Kidney epithelial cell (primary cell): ENCODE measurements at places on chromosomes 1 and 21.

- no peak for DNase-seq
Observed at GRCh38 chr1:80448081-80448480, 1352.7 kb upstream of the ADGRL2 start.

- DNase-seq = no peak
Observed at GRCh38 chr1:9212735-9213134, 21.8 kb upstream of the H6PD start.

GRCh38 chr1:176541663-176542062 lies 78.7 kb downstream of the PAPPA2 start:
- peak; percentile 26 for DNase-seq

GRCh38 chr1:34625521-34626015 lies 129.3 kb upstream of the GJB5 start:
- no peak for DNase-seq

DNA sequence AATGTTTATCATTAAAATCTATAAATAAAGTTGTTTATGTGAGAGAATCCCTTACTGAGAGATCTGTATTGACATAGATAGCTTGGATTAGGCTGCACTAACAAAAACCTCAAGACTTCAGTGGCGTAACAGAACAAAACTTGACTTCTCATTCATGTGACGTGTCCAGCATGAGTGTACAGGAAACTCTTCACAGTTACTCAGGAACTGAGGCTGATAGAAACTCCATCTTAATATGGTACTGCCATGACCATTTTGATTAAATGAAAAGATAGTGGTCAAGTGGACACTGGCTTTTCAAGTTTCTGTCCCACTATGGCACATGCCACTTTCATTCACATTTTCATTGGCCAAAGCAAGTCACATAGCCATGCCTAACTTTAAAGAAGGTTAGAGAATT lies 3.7 kb downstream of the ST3GAL3 start:
- no peak for DNase-seq

GRCh38 chr1:210272666-210273065 lies 40.1 kb downstream of the SERTAD4 start:
- DNase-seq = no peak

- no peak for DNase-seq
Observed at GRCh38 chr1:2019571-2020309, 595 bp downstream of the GABRD start.

DNA sequence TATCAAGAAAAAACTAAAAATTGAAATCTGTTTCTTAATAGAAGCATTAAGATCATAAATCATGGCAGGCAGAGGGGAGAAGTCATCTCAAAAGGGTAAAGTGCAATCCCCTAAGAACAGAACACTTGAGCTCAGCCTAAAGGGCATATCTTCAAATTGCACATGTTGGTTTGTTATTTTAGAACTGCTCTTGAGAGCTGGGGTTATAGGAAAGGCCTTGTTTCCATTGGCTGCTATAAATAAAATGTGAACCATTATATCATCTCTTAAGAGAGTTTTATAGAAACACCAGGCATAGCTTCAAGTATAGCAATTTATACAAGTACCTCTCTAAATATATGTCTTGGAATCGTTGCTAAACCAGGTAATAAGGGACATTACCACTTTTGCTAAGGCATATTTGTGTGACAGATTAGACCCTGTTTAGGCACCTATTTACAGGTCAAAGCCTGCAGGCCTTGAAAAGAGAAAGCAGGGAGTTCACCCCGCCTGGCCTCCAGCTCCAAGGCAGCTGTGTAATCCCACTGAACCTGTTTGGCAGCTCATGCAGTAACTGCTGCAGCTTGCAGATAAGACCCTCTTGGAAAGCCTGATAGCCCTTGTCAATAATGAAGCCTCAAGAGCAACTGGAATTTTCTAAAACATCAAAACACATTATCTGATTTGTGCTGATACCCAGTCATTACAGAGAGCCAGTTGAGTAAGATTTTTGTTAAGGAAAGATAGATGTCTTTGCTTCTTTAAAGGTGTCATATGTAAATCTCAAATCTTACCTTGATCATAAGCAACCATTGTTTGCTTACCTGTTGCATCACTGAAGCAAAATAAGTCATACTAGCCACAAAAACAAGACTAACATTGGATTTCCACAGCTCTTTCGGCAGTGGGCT lies 24.2 kb upstream of the SYDE2 start:
- no peak for DNase-seq

DNA sequence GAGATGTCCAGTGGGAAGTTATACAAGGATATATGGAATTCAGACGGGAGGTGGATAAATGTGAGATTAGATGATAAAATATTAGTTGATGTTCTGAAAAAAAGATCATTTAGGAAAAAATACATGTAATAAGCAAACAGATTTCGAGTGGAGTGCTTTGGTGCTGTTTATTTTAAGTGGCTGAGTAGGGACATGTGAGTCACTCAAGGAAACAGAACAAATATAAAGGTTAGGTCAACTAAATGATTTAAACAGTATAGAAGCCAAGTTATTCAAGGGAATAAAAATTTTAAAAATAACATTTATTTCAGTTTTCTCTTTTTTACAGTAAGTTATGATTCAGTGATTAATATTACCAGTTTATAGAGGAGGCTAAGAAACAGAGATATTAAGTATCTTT lies 1046.7 kb upstream of the B3GALT2 start:
- DNase-seq = no peak

- DNase-seq = no peak
Observed at GRCh38 chr1:182003025-182003725, 58.3 kb downstream of the ZNF648 start.

DNA sequence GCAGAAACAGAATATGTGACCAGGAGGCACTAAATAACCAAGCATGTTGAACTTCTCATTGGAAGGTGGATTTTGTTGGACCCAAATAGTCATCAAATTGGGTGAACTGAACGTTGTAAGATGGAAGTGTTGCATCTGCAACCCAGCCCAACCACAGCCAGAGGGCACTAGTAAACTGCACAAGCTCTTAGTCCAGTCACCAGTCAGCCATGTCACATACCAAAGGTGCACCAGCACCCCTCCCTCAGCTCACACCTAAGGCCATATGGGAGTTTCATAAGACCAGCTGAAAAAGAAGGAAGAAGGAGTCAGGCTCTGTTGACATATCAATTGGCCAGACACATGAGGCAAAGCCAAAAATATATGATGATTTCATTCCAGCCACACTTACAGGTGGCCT lies 481.7 kb upstream of the NR5A2 start:
- DNase-seq = no peak

GRCh38 chr1:20867847-20868246 lies 80.7 kb upstream of the HP1BP3 start:
- DNase-seq = no peak

- DNase-seq = no peak
Observed at GRCh38 chr1:187931776-187932175, 1103.0 kb downstream of the PLA2G4A start.

DNA sequence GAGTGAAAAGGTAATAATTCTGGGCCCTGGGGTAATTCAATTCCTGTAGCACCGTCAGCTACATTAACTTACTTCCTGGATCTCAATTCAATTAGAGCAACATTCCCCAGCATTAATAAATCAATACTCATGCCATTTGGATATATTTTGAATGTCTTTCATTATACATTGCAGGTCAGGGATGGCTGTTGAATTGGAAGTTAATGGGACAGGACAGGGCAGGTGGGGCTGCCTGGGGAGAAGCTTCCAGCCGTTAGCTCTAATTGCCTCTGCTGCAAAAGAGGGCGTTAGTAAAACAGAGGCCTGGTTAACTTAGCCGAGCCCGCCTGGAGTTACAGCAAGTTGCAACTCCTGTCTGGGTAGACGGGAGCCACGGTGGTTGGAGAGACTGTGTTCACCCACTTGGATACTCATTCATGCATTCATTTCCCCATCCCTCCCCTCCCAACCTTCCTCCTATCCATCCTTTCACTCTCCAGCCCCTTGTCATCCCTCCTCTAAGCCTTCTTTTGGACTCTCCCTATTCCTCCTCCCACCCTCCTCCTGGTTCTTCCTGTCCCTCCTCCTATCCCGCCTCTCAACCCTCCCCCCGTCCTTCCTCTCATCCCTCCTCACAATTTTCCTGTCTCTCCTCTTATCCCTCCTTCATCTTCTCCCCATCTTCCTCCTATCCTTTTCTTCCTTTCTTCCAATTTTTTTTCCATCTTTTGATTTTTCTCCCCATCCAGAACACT lies 137.6 kb upstream of the RUNX3 start:
- DNase-seq = no peak

DNA sequence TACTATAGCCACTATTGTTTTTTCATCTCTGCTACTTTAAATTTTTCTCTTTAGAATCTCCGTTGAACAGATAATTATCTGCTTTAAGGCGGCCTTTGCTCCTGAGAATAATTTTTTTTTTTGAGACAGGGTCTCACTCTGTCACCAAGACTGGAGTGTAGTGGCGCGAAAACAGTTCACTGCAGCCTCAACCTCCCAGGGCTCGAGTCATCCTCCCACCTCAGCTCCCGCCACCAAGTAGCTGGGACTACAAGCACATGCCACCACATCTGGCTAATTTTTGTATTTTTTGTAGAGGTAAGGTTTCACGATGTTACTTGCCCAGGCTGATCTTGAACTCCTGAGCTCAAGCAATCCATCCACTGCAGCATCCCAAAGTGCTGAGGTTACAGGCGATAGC lies 28.6 kb downstream of the TRIT1 start:
- DNase-seq = no peak

DNA sequence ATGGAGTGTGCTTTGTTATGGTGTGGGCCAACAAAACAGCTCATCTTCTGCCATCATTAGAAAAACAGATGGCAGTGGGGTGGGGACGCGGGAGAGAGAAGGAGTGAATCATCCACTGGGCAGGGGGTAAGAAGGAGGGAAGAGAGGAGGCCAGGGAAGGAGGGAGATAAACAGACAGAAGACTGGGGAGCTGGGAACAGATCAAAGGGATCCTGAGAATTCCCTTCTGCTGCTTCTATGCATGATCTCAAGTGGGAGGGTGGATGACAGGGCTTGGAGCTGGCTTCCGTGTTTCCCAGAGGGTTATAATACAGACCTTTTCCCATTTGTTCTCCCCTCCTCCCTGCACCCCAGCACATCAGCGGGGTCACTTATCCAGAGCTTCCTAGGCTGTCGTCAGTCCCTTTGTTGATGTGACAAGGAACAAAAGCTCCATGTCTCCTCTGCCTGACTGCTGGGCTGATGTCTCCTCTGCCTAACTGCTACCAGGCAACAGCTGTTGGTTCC lies 338.6 kb downstream of the PAPPA2 start:
- DNase-seq = no peak
